ENCODE measurements at places on chromosomes 2 and 18.

DNA sequence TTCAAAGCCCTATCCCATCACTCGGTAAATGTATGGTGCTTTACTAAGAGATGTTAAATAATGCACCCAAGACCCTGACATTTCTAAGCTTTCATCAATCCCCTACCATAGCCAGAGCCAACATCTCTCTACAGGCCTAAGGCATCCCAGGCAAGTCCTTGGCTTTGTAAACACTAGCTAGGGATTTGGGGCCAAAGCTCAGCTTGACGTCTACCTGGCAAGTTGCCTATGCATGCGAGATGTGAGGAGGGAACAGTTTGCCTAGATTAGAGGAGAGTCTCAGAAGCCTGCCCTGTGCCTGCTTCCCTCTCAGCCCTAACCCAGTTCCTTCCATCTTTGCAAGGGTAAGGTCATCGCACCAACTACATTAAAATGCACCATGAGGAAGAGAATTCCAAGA, 221.5 kb upstream of the NCKAP5 start:
- no peak for DNase-seq

DNA sequence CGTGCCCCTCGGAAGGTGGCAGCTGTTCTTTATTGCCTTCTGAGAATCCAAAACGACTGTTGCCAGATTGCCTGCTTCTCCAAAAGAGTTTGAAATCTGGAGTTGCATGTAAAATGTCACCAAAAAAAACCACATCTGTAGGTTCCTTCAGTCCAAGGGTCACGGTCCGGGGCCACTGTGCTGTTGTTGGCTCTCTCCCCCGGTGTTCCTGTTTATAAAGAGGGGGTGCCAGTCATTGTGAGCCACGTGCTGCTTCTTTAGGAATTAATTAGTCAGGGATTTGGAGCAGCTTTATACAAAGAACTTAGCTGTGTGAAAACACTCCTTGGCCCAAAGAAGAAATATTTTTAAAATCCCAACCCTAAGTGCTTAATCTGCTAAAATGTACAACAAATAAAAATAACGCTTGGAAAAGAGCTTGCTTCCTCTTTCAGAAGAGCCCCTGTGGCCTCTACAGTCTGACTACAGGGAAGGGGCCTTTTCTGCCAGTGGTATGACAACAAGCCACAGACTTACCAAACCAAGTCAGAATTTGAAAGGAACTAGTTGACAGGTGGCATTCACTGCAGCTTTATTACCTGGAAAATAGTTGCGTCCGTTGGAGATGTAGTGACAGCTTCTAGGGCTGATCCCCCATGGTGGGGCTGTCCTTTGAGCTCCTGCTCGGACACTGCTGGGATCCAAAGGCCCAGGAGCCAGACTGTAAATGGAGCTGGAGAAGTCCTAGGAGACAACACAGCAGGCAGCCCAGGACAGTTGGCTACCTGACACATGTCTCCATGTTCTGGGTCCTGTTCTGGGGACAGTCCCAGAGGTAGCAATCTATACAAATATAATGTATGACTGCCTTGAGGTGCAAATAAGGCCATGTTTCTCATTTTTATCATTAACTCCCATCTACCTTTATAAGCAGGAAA, 84.5 kb upstream of the SLC1A4 start:
- DNase-seq: no peak

DNA sequence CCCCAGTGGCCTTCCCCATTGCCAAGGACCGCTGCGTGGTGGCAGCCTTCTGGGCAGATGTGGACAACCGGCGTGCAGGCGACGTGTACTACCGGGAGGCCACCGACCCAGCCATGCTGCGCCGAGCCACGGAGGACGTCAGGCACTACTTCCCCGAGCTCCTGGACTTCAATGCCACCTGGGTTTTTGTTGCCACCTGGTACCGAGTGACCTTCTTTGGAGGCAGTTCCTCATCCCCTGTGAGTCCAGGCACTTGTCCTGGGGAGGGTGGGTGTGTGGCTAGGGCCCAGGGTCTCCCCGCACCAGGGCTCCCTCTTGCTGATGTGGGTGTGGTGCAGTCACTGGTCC, 31.9 kb downstream of the SNED1 start:
- no peak for DNase-seq

DNA sequence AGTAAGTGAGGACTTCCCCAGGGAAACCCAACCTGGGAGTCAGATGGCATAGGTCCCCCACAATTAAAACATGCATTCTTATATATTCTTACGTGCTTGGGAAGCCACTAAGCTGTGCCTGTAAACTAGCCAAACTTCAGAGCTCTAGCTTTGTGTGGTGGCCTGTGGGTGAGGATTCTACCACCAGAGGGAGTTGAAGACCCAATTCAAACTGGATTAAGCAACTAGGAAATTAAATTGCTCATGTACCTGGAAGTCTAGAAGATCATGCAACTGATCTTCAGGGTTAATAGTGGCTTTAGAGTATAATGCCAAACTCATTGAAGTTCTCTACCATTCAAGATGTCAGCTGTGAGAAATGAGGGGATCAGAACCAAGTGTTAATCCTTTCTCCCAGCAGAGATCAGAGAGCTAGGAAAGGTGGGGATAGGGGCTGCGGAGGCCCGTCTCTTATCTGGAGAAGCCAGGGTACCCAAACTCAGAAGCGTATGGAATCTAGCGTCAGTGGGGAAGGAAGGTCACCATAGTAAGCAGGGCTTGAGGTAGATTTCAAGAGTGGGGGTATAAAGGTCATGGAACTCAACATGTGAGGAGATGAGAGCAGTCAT, 53.2 kb upstream of the CCDC85A start:
- DNase-seq: peak; percentile 19

- no peak for DNase-seq
These were observed 12.6 kb downstream of the DRC1 start for GRCh38 chr2:26414311-26414710.

- DNase-seq: no peak
These were observed 94.5 kb upstream of the LMAN1 start for GRCh38 chr18:59453468-59453961.

- no peak for DNase-seq
These were observed 53.7 kb downstream of the SGPP2 start for GRCh38 chr2:222477962-222478608.

DNA sequence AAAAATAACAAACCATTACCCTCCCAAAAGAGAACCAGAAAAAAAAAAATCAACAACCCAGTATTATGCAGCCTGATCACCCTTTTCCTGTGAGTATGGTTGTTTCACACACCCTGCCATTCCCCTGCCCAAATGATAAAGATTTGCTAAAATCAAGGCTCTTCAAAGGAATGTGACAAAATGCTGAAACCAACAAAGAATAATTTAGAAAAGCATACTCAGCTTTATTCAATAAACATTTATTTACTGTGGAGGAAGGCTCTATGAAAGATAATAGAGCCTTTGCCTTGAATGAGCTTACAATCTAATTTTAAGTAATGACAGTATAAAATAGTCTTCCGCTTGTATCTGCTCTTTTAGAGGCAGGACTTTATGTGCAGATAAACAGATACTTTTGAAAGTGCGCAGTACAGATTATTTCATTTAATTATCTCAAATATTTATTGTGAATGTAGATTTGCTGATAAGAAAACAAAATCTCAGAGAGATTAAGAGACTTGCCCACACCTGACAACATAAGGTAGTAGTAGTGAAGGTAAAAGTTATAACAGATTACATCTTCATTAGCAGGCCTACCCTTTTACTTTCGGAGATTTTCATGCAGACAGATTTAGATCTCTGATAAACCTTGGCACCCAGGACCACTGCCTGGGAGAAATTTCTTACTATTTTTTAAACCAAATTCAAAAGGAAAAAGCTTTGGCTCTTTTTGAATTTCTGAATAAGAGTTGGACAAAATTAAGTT, 211.9 kb downstream of the SRBD1 start:
- no peak for DNase-seq

DNA sequence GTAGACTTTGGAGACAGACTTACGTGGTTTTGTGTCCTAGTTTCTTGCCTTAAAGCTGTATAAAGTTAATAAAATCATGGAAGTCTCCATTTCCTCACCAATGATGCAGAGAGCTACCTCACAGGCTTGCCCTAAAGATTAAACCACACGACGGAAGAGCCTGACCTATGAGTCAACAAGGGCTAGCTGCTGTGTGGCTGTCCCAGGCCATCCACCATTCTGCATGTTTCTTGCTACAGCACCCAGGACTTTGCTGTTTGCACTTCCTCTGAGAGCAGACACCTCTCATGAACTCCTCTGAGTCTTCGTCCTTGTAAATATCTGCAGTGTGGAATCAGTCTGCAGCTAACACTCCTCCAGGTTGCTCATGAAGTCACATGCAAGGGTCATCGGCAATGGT, 160.0 kb upstream of the TRIB2 start:
- DNase-seq: no peak

GRCh38 chr18:11902522-11903292, 5.4 kb downstream of the MPPE1 start:
- no peak for DNase-seq

DNA sequence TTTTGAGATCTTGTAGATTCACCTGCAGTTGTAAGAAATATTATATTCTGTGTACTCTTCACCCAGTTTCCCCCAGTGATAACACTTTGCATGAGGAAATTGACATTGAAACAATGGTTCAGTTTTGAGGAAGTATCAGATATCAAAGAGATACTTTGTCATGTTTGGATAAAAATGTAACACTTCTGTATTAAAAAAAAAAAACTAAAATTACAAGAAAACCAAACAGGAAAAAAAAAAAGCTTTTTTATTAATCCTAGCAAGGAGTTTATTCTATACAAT, 204.0 kb downstream of the ARL4C start:
- DNase-seq: no peak

DNA sequence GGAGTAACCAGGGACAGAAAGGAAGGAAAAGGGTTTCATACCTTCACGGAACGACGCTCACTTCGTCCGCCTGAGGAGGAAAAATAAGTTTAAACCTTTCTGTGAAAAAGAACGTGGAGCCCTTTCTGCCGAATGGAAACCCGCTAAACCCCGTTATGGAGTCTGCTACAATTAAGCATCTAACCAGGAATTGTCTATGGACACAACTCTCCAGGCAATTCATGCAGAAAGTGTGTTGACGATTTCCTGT, 528 bp upstream of the PPP4R3B start:
- no peak for DNase-seq

GRCh38 chr2:212904646-212905045, 246.8 kb downstream of the IKZF2 start:
- no peak for DNase-seq

GRCh38 chr18:21857871-21858270, 117.3 kb downstream of the MIB1 start:
- DNase-seq: no peak

GRCh38 chr2:69168144-69168813, 155.3 kb downstream of the ANTXR1 start:
- DNase-seq: no peak

DNA sequence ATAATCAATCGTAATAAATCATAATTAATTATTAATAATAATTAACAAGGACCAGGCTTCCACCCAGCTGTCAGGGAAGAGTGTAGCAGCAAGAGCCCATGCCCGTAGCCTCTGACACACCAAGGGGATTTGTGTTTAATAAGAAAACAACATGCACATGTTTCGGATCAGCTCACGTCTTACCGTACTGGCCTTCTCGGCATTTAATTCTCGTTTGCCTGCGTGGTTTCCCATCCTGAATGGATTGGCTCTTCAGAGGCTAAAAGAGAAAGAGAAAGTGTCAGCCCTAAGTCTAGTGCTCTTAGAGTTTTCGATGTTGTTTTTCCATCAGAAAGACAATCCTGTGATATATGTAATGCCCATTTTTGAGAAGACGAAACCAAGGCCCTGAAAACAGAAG, 27.6 kb downstream of the MBP start:
- DNase-seq: no peak

- peak; percentile 85 for DNase-seq
These were observed 25.2 kb upstream of the CYTIP start for GRCh38 chr2:157468931-157469708.

- DNase-seq: no peak
These were observed 21.9 kb downstream of the FER1L5 start for GRCh38 chr2:96664366-96664925.

- DNase-seq: no peak
These were observed 267.9 kb downstream of the FBXO15 start for GRCh38 chr18:73879766-73880165.

DNA sequence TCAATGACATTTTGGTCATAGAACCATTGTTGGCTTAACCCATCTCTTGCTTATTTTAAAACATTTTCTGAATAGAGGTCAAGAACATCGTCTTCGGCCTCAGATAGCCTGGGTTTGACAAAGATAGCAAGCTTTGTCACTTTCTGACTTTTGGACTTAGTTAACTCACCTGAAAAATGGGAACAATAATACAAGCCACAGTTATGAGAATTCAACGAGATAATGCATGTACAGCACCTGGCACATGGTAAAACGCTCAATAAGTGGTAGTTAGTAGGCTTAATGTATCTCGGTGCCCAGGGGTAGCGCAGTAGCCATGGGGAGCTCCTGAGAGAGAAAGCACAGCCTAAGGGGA, 446 bp upstream of the COPS7B start:
- no peak for DNase-seq

- DNase-seq: no peak
These were observed at the start of gene TGIF1 for GRCh38 chr18:3450012-3450798. TSS of gene TGIF1 (plus strand) at chr18:3450172. CDS start at chr18:3450490, 318 bp downstream.

- DNase-seq: no peak
These were observed 80.3 kb downstream of the SPRED2 start for GRCh38 chr2:65351948-65352595.

DNA sequence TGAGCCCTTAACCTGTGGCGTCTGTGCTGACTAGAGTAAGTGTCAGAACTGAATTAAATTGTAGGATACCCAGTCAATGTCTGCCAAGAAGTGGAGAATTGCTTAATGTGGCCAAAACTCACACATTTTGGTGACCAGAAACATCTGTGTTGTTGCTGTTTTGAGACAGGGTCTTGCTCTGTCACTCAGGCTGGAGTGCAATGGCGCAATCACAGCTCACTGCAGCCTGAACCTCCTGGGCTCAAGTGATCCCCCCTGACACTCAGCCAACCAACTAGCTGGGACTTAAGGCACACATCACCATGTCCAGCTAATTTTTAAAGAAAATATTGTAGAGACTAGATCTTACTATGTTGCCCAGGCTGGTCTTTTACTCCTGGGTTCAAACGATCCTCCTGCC, 34.4 kb upstream of the RTN4 start:
- no peak for DNase-seq

DNA sequence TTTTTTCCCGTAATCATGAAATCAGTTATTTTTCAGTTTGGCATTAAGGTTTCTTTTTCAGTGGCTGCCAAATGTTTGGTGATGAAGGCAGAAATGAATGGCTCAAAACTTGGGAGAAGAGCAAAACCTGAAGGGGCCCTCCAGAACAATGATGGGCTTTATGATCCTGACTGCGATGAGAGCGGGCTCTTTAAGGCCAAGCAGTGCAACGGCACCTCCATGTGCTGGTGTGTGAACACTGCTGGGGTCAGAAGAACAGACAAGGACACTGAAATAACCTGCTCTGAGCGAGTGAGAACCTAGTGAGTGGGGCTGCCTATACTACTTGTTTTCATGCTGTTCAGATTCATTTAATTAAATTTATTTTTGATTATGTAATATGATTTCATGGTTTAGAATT, 29.2 kb upstream of the MSH2 start:
- DNase-seq: no peak

- no peak for DNase-seq
These were observed 1.9 kb downstream of the SCYGR3 start for GRCh38 chr2:227612546-227613271.

- no peak for DNase-seq
These were observed 118.1 kb downstream of the NCK2 start for GRCh38 chr2:105862843-105863242.
